Uterus (tissue), 4 donors: ENCODE measurements at places on chromosomes 6 and 20. TPM values are rescaled to one million over a fixed set of nuclear protein-coding genes. Genes with fewer than 3 reads are reported as not detected.

The KCNS1 gene
- not detected for total RNA-seq

The DNMT3B gene
- 1.6 TPM for total RNA-seq

The ANKRD66 gene
- not detected for total RNA-seq

The TPD52L2 gene
- total RNA-seq, result 53.2 TPM

The PACRG gene
- 12.3 TPM for total RNA-seq

The BPIFA1 gene
- total RNA-seq, result not detected

The TGM2 gene
- 149 TPM for total RNA-seq

The ACTL10 gene
- 1.4 TPM for total RNA-seq

The EPB41L2 gene
- 237 TPM for total RNA-seq

- no peak for DNase-seq
These were observed 20.3 kb upstream of the ATXN1 start for GRCh38 chr6:16781348-16782169.

- no peak for DNase-seq
These were observed 64.1 kb upstream of the FBXO30 start for GRCh38 chr6:145878591-145879295.

- DNase-seq, result no peak
These were observed 241.5 kb downstream of the NRN1 start for GRCh38 chr6:5765141-5765760.

- peak; percentile 58 for DNase-seq
These were observed 59.9 kb upstream of the MAP7 start for GRCh38 chr6:136609873-136610706.

DNA sequence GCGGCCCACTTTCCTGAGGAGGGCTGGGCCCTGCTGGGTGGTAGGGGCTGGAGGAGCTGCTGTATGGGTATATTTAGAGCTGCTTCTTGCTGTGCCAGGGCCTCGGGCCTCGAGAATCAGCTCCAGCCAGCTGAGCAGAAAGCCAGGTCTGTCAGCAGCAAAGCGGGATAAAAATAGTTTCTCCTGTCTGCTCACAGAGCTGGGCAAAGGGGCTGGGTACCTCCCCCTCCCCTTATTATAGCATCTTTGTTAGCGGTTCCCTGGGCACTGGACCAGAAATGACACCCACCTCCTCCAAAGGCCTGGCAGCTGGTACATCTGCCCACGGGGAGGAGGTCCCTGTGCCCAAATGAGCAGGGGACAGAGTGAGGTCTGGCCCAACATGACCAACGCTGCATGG, 6.0 kb downstream of the SCRT2 start:
- DNase-seq, result no peak

- DNase-seq, result no peak
These were observed 16.7 kb downstream of the PMEPA1 start for GRCh38 chr20:57693002-57693582.

DNA sequence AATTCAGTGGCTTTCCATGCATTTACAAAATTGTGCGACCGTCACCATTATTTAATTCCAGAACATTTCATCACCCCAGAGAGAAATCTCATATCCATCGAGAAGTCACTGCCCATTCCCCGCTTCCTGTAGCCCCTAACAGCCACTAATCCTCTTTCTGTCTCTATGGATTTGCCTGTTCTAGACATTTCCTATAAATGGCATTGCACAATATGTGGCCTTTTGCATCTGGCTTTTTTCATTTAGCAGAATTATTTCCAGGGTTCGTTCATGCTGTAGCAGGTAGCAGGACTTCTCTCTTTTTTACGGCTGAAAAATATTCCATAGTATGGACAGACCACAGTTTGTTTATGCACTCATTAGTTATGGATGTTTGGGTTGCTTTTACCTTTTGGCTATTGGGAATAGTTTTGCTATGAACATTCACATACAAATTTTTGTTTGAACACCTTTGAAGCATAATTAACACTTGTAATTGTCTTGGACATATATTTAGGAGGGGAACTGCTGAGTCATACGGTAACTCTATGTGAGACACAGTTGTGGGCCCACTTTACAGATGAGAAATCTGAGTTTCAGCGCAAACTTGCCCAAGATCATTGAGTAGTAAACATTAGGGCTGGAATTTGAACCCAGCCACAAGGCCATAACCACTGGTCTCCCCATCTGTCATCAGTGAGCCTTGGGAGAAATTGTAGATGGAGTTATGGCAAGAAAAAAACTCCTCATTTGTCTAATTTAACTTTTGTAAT, 126.9 kb downstream of the BMP7 start:
- DNase-seq, result no peak

DNA sequence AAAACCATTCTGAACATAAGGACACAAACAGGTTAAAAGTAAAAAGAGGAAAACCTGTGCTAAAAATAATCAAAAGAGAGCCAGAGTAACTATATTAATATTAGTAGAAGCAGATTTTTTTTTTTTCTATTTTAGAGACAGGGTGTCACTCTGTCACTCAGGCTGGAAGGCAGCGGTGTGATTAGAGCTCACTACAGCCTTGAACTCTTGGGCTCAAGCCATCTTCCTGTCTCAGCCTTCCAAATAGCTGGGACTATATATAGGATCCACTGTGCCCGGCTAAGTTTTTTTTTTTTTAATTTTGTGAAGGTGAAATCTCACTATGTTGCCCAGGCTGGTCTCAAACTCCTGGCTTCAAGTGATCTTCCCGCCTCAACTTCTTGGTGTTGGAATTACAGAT, 33.4 kb upstream of the PLN start:
- DNase-seq, result no peak

GRCh38 chr6:158825951-158826306, 6.8 kb upstream of the EZR start:
- peak; percentile 25 for DNase-seq

- no peak for DNase-seq
These were observed 100.3 kb upstream of the TNFAIP3 start for GRCh38 chr6:137766596-137767370.

- DNase-seq, result no peak
These were observed at the start of gene PAX1 for GRCh38 chr20:21705575-21706260. Gene PAX1 (plus strand): TSS chr20:21705664. CDS start chr20:21705713, 49 bp downstream.

GRCh38 chr6:81857812-81858211, 105.3 kb upstream of the TENT5A start:
- no peak for DNase-seq

GRCh38 chr20:52312132-52312729, 120.7 kb upstream of the ZFP64 start:
- DNase-seq, result peak; percentile 24

- no peak for DNase-seq
These were observed 140.3 kb upstream of the RUNX2 start for GRCh38 chr6:45187836-45188235.

DNA sequence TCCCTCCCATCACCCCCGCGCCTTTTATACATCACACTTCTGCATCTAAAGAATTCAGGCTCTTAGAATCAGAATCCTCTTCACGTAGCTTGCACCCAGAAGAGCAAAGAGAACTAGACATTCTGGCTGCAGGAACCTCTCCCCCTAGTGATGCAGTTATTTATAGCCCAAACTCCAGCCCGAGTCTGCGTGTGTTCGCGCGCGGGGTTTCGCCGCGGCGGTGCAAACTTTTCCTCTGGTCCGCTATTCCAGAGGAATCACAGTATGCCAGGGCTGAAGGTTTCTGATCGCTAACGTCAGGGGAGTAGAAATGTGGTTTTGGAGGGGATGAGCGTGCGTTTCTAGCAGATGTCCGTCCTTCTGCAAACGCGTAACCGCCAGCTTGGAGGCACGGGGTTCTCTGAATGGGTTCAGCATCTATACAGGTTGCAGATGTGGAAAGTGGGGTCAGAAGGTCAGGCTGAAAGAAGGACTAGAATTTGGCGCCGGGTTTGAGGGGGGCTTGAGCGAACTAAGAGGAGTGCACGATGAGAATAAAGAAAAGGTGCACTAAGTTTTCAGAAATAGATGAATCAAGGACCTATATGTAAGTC, 1.8 kb downstream of the EPHA7 start:
- DNase-seq, result no peak

- no peak for DNase-seq
These were observed 30.6 kb downstream of the SIRPD start for GRCh38 chr20:1526896-1527295.

DNA sequence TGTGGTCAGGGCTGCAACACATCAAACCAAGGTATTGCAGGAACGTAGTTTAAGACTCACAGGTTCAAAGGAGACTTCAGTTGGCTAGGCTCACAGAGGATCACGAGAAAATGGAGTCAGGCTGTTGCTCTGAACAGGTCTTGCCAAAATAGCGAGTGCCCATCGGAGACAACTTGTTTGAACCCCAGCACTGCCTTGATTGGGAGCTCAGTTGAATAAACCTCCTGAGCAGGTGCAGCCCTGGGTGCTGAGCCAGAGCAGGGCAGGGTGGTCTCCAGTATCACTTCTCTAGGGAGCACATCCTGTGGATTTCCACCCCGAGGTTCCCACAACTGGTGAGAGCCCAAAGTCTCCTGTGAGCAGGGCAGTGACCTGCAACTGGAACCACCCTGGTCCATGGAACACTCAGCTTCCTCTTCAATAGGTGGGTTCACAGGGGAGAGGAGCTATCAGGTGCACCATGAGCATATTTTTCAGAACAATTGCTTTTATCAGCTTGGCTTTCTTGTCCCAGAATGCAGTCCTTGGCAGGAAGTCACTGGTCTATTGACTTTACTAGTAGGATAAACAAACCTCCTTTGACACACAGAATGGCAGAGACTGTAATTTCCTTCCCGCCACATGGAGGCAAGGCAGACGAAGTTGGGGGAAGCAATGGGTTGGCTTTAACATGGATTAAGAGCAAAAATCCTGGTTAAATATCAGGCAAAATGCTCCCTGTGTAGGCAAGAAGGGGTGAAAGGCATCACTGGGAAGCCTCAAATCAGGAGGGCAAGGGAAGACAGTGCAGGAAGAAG, 267.7 kb upstream of the FOXQ1 start:
- no peak for DNase-seq

DNA sequence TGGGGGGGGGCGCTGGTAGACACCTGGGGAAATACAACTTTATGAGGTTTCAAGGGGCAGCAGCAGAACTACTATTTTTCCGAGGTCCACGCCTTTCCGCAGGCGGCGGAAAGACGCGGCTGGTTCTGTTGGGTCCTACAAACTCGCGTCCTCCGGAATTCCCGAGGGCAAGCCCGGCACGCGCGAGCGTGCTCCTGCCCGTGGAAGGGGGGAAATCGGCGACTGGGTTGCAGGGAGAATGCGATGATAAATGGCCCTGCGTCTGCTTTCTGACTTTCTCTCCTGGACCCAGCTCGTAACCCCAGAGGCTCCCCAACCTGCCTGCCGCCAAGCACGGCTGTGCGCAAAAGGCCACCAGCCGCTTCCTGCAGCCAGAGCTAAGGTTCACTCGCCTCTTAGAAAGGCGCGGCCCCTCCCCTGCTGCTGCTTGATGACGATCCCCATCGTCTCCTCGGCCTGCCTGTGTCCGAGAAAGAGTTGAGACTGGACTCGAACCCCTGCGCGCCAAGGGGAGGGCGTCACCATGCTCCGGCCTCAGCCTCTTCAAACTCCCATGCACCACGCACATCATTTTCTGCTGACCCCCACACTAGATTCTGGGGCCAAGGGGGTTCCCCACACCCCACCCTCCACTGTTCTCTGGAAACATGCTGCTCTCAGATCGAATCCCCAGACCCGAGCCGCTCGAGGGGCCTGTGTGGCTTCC, 6.7 kb downstream of the FOXA2 start:
- DNase-seq, result no peak

GRCh38 chr20:13294522-13294921, 73.4 kb downstream of the ISM1 start:
- no peak for DNase-seq

DNA sequence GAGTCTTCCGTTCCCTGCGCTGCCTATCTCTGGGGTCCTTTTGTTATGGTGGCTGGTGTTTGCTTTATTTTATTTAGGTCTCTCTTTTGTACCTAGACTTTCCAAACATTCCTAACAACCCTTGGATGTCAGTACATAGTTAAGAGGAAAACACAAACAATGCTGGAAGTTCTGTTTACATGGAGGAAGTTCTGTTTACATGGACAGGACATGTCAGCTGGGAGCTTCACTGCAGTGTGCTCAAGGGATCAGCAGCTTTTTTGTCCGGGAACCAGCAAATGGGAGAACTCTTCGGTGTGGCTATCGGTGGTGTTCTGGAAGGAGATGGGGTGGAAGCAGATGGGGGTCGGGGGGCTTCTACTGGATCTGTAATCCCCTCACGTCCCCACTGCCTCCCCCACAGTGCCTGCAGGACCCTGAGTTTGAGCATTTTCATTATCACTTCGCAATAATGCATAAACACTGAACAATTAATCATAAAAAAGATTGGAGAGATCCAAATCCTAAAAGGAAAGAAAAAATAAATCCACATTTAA, 2.7 kb downstream of the SERPINB6 start:
- DNase-seq, result no peak

- DNase-seq, result no peak
These were observed 27.5 kb downstream of the BNIP5 start for GRCh38 chr6:36309203-36309602.

DNA sequence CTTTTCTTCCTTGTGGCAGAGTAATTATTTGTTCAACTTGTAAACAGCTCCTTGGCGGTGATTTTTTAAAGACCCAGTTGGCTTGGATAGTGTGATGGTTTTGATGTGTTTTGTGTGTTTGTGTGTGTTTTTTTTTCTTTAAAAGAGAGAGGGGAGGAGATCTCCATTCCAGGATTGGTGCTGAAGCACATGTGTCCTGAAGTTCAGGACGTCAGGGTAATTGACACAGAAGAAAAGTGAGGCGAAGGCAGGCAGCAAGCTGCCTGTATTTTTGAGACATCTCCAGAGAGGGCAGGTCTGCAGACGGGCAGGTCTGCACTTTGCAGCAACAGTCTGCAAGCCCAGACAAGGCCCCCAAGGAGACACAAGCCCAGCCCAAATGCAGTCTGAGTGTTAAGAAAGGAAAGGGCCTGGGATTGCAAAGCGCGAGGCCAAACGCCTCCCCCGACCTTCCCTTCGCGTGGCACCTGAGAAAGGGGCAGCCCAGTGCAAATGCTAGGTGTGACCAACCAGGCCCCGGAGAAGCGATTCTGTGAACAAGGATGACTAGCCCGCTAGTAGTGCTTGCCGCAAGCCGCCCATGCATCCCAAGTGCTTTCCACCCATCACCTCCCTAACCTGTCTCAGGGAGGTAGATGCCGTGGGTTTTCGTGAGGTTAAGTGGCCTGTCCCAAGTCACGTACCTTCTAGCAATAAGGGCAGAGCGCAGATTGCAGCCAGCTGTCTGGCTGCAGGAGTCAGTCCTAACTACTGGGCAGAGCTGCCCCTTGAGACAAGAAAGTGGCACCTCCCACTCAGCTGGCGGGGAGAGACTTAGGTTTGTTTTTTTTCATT, 230.5 kb downstream of the ZMYND8 start:
- DNase-seq, result no peak

DNA sequence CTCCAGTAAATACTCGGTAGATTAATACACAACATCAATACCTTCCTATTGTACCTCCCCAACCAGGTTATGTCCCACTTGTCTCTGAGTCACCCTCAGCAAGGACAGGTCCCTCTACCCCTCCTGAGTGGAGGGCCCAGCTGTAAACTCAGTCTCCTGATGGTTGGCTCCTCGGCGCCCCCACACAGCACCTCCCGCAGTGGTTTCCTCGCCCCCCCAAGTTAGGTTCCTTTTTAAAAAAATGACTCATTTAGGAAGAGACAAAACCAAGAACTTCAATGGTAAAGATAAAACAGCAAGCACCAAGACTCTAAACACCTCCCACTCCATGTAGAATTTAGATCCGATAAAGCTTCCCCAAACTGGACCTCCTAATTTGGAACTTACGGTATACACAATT, 83.5 kb downstream of the TRERF1 start:
- DNase-seq, result no peak
